Left hindlimb (tissue), 1 donor: ENCODE measurements at places on chromosomes 13 and 19.

DNA sequence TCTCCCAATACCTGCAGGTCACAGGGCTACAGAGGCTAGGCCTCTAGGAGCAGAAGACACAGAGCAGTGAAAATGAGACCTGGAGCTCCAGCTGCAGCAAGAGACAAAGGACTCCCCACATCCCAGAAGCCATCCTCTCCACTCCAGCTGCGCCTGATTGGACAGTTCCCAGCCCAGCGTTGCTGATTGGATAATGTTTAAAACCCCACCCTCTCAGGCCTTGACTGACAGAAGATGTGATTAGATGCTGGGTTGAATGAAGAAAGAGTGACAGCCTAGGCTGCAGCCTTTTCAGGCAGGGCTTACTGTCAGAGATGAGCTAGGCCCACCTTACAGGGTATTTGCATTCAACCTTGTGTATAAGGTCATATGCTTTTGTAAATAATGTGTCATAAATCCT lies 59.4 kb downstream of the ZNF708 start:
- no peak for DNase-seq

- DNase-seq: peak; percentile 38
These were observed 88.5 kb downstream of the LRCH1 start for GRCh38 chr13:46641274-46642081.

DNA sequence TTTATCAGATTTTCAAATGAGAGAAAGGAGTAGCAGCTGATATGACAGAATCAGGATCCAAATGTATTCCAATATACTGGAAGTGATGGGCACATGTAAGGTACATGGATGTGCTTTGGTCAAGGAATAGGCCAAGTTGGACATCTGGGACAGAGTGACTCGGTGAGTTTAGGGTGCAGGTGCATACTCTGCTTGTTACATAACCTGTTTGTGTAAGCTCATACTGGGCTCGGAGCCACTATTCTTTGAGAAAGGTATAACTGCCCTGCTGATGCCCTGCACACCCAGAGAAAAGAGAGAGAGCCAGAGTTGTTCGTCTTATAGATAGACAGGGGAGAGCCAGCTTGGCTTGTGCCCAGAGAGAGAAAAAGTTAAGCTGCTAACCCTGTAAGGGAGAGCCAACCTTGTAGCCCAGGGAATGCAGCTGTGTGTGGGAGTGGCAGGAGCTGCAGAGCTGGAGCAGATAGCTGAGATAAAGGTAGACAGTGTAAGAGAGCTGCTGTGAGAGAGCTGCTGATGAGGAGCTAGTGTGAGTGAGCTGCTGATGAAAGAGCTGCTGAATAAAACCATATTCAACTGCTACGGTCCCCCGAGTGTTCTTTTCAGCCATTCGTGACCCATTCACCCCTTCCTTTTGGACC lies 40.7 kb upstream of the N4BP2L1 start:
- DNase-seq: no peak

DNA sequence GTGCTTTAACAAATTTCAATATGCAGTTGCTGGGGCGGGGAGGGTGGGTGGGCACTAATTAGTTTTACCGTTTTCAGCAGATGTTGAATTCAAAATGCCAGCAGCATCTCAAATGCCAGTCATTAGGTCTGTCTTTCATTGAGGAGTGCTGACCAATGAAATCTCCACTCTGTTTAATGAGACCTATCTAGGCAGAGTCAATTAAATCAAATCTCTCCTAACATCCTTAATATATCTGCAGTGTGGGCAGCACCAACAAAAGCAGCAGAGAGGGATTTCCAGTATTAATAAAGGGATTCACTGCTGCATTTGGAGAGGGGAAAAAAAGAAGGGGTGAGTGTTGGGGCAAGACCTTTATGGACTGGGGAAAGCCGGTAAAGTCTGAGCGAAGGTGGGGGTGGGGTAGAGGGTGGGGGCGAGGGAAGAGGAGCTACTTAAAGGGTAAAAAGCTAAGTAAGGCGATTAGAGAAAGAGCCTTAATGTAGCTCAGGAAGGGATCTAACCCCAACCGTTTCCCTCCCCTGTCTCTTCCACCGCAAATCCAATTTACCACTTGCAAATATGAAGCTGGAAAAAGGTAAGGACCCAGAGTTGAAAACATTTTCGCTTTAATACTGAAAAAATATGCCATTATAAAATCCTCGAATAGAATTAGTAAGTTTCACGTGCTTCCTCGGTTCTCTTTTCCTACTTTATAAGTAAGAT lies 4.5 kb downstream of the SLITRK1 start:
- DNase-seq: no peak

- no peak for DNase-seq
These were observed 12.1 kb downstream of the MIR17HG start for GRCh38 chr13:91359631-91360030.

DNA sequence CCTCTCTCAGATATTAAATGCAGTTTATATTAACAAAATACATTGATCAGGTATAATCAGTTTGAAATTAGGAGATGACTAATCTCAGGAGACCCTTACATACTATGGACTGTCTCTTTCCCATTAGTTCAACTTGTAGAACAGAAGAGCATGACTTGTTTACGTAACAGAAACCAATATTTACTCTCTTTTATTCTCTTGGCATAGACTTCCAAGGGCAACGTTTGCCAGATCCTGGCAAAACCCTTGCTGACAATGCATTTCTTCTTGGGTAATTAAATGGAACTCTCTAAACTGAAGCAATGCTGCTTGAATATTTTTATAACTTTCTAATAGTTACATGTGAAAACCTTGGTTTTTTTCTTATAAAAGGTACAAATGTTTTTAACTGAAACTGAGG lies 68.3 kb upstream of the MYO16 start:
- no peak for DNase-seq

- no peak for DNase-seq
These were observed 62.5 kb downstream of the TUBGCP3 start for GRCh38 chr13:112525356-112525945.

DNA sequence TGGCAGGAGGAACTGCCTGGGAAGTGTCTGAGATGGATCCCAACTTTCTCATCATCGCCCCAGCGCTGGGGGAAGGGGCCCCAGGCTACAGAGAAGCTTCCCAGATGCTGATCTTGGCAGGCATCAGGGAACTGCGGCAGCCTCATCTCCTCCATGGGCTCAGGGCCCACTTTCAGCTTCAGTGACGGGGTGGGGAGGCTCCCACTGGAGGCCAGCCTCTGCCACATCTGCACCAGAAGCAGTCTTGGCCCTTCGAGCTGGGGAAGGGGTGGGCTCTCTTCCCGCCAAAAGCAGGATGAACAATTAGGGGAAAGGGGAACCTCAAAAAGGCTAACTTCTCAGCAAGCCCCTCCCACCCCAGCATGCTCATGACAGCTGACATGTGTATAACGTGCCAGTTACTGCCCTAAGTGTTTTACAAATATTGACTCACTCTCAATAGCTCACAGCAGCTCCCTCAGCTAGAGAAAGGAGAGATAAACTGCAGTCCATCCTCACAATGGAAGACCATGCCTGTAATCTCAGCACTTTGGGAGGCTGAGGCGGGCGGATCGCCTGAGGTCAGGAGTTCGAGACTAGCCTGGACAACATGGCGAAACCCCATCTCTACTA lies 7.1 kb upstream of the S1PR2 start:
- DNase-seq: peak; percentile 92

- DNase-seq: no peak
These were observed 158.8 kb downstream of the NHLRC3 start for GRCh38 chr13:39196965-39197646.

GRCh38 chr19:48513289-48514122 lies 1.9 kb upstream of the LMTK3 start:
- DNase-seq: peak; percentile 74

DNA sequence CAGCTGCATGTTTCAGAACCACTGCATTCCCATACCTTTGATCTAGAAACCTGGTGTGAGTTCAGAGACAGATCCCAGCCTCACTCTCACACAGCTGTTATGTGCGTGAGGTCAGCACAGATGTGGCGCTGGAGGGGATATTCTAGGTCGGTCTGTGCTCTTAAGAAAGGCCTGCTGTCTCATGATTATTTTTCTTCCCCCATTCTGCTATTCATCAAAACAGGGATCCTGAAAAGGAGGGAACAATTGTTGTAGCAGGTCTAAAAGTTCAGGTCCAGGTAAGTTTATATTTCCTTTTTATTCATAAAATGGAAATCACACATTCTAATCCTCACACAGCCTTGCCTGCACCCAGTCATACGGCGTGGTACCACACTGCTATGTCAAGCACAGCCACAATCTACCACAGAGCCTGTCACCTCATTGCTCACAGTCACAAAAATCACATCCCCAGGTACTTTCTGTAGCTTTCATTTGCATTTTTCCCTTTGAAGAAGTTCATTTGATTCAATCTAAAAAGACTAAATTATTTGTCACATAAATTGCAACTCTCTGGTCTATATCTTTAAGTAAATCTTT lies 867 bp downstream of the ZNF546 start:
- no peak for DNase-seq

- DNase-seq: no peak
These were observed 32.9 kb downstream of the ING1 start for GRCh38 chr13:110746438-110746837.

- no peak for DNase-seq
These were observed 9.9 kb upstream of the PRODH2 start for GRCh38 chr19:35822579-35822978.

DNA sequence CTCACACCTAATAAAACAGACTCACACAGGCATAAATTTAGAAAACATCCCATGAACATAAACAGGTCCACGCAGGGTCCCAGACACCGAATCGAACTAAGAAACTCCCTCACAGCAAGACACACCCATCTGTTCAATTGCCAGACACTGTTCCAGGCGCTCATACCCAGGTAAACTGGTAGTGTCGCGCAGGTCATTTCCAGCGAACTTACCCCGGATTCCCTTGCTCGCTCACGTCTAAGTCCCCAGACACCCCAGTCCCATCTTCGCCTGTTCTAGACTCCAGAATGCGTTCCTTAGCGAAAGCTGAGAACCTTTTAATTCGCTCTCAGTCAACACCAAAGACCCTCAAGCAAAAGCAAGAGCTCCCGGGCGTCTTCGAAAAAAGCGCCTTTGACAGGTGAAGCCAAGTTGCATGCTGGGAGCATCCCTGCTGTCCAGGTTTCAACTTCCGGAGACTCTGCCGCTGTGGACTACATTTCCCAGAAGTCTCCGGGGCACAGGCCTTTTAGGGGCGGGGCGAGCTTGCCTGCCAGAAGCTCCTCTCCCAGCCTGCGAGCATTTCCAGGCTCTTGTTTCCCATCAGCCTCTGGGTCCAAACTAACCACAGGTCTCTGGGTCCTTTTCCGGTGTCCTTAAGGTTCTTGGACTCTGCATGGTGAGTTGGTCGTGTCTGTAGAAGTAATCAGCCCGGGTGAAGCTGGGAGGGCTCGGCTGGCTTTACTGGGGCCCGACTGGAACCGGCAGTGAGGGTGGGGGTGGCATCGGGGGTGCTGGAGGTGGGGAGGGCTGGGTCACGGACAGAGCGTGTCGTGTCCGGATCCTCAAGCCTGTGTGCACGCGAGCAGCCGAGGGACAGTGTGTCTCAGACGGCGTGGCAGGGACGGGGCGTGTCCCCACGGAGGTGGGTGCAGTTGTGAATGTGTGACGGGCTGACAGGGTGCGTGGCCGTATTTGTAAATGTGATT lies at the start of gene ZNF283:
Gene ZNF283 (plus strand): TSS at position 535 of the 968 bp plus-strand sequence. CDS start 6,184 bp downstream, outside the sequence.
- DNase-seq: peak; percentile 92

DNA sequence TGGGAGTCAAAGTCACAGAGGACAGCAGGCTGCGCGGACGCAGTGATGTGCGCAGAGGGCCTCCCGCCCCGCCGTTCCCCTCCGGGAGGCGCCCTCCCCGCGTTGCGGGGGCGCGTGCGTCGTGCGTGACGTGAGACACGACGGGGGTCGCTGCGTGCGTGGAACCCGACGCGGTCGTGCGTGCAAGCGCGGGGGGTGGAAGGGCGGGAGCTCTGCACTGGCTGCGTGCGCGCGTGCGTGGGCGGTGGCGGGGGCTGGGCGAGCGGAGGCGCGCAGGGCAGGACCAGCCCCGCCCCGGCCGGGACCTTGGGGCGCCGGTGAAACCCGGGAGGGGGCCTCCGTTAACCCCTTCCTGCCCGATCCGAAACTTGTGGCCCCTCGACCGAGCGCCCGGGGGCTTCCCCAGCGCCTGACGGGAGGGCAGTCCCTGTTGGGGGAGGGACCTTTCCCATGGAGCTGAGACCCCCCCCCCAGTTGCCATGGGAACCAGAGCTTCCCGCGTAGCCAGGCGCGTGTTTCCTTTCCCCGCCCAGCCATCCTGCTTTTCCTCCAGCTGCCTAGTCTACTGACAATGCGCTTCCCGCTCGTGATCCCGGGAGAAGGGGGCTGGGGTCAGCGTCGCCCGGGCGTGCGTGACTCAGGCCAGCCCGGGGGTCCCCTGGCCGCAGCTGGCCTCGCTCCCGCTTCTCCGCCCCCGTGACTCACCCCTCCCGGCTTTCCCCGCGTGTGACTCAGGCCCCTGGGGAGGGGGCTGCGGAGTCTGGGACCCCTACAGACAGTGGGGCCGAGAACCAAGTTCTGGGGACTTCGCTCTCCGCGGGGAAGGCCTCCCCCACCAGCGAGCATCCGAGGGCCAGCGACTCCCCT lies 7.3 kb upstream of the HOOK2 start:
- peak; percentile 93 for DNase-seq

DNA sequence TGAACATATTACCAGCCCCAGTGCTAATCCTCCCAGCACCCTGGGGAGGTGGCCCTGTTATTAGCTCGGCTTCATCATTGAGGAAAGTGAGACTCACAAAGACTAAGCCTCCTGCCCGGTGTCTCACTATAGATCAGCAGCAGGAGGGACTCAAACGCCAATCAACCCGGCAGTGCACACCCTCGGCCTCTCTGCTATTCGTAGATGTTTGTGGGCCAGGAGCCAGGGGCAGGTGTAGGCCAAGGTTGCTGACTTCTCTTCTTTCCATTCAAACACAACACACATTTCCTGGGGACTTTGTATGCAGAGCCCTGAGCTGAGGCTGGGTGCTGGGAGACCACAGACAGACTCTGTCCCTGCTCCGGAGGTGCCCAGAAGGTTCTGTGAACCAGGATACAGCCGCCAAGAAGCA lies 9.4 kb upstream of the SBK3 start:
- DNase-seq: no peak

DNA sequence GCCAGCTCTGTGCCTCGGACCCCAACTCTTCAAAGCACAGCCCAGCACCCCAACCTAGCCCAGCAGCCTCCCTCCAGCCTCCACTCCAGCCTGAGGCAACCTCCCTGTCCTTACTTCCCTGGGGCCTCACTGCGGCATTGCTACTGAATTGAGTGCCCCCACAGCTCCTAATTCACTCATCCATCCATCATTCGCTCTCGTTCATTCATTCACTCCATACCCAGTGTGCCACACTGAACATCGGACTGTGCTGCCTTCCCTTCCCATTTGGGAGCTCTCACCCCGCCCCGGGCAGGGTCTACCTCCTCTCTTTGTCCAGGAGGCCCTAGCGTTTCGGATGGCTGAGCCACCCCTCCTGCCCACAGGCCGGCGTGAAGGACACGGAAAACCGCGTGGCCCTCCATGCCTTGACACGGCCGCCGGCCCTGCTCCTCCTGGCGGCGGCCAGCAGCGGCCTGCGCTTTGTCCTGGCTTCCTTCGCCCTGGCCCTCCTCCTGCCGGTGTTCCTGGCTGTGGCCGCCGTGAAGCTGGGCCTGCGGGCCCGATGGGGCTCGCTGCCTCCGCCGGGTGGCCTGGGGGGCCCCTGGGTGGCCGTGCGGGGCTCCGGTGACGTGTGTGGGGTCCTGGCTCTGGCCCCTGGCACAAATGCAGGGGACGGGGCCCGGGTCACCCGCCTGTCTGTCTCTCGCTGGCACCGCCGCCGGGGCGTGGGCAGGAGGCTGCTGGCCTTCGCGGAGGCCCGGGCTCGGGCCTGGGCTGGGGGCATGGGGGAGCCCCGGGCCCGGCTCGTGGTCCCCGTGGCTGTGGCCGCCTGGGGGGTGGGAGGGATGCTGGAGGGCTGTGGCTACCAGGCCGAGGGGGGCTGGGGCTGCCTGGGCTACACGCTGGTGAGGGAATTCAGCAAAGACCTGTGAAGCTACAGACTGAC lies 1.3 kb downstream of the NAT14 start:
- no peak for DNase-seq

GRCh38 chr13:40269086-40269485 lies 397.4 kb downstream of the FOXO1 start:
- DNase-seq: no peak
